Choroid plexus epithelial cell (primary cell): ENCODE measurements at places on chromosomes 6 and 20.
A peak's percentile ranks its signal among the peaks of the same experiment; 100 is the strongest.

DNA sequence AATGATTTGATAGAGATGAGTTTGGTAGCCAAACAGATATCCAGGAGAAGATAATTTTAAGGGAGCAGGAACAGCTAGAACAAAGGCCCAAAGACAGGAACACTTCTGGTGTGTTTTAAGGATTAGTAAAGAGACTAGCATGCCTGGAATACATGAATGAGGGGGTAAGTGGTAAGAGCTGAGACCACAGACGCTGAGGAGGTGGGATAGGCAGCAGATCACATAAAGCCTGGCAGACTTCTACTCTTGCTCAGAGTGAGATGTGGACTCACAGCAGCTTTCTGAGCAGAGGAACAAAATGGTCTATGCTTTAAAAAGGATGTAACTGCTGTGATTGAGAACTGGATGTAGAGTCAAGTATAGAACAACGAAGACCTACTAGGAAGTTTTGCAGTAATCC lies 100.1 kb downstream of the EPHA7 start:
- DNase-seq, result no peak

DNA sequence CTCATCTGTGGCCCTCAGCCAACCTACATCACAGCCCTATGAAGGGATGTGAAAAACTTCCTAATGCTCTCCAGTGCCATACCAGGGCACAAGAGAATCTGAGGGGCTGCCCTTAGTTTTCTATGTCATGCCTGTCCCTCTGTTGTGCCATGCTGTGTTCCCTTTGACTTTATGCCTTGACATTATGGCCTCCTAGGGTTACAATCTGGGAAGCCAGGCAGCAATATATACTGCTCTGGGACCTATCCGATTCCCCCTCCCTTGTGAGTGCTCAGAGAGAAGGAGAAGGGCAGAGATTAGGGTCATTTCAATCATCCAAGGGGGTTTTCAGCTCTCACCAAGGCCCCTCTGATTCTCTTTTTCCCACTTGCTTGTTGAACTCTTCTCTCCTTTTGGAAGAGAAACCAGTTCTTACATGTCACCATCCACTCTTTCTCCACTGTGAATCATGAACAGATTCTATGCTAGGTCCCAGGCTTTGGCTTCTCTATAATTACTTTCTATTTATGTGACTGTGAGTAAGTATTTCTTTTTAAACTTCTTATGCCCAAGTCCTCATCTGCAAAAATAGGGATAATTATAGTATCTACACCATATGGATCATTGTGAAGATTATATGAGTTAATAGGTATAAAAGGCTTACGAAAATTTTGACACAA lies 14.2 kb upstream of the FRK start:
- DNase-seq, result no peak

GRCh38 chr6:147099974-147100373 lies 104.2 kb upstream of the STXBP5 start:
- DNase-seq, result peak; percentile 91

DNA sequence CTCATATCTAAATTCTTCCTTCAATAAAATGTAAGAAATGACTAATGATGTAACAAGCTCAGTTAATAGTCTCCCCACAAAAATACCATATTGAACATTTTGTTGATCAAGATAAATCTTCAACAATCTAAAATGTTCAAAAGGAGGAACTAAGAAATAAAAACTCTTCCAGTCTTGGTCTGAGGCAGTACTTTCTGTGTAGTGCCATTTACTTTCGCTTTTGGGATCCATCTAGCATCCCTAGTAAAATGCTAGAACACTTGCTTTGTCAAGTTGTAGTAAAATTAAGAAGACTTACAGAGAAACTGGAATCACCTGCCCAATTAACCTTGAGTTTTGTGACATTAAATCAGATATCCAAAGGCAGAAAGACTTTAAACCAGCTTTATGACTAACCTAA lies 246.4 kb downstream of the KHDRBS2 start:
- DNase-seq, result no peak

GRCh38 chr6:90190752-90191395 lies 105.8 kb downstream of the BACH2 start:
- no peak for DNase-seq
